Left colon (tissue), 2 donors: ENCODE measurements at places on chromosomes 16 and 17. TPM values are rescaled to one million over a fixed set of nuclear protein-coding genes. Genes with fewer than 3 reads are reported as not detected.

- DNase-seq = no peak
Measured at GRCh38 chr17:58329035-58329809, 627 bp upstream of the TSPOAP1 start.

- peak; percentile 56 for DNase-seq
Measured at GRCh38 chr16:74601126-74601871, 5.6 kb downstream of the GLG1 start.

DNA sequence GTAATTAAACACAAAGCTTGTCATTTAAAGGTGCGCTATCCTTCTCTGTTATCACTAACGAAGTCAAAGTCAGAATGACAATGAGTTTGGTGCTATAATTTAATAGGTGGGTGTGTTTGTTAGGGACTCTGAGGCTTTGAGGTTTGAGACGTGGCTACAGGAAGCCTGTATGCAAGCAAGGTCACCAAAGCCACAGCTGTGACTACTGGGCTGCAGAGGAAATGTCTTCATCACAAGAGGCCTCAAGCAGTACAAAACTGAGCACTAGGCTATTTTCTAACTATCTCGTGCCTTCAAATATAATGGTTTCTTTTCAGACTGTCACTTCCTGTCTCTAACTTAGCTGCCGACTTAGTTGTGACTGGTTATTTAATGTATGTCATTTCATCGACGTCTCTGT lies 141.2 kb downstream of the AATF start:
- no peak for DNase-seq

DNA sequence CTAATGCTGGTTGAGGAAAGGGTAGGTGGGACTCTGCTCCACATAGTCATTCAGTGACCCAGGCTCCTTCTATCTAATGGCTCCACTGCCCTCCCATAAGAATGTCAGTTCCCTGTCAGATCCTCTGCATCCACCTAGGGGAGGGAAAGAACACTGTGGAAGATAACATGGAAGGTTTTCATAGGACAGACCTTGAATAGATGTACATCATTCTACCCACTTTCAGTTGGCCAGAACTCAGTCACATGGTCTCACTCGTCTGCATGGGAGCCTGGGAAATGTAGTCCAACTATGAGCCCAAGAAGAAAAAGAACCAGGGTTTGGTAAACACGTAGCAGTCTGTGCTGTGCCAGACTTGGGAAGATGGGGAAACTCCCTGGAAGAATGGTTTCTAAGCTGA lies 27.1 kb upstream of the SCNN1B start:
- no peak for DNase-seq

DNA sequence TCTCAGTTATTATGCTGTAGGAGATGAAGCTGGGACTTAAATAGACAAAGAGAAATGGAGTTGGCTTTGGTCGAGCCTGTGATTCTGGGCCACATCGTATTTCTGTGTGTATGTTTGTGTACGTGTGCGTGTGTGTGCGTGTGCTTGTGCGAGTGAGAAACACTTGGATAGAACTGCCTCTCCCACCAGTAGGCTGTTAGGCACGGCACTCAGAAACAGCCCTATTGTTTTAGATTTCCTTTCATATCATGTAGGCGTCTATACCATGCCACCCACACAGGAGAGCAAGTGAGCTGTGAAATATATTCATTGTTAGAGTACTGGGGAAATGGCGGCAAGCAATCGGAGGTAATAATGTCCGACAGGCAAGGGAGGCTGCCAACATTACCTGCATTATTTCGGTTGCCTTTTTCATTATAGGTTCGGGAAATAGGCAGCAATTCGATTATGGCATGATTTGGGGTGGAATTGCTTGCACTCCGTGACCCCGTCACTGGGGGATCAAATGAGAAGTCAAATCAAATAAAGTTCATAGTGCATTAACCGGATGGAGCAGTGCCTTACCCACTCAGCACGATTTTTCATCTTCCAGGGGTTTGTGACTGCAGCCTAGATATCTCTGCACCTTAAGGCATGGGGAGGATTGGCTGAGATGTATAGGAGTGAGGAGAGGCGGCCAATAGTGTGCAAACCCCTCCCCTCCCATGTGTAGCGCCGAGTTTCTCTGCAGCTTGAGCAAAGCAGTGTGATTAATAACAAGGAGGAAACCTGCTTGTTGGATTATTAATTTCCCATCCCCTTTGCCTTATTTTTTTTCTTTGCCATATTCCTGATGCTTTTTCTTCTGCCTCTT lies 89.6 kb downstream of the RBFOX1 start:
- DNase-seq = no peak

DNA sequence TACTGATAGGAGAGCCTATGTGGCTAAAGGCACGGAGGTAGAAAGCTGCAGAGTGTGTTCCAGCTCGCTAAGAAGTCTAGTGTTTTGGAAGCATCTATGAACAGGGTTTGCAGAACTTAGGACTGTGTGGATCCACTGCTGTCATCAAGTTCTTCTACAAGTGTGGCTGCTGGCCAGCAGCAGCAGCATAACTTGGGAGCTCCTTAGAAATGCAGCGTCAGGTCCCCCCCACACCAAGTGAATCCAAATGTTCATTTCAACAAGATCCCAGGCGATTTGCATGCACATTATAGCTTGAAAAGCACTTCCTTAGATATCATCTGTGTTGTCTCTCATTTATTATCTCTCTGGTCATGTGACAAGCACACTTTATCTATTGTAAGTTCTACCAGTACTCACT lies 131.9 kb upstream of the SHISA6 start:
- DNase-seq = no peak

DNA sequence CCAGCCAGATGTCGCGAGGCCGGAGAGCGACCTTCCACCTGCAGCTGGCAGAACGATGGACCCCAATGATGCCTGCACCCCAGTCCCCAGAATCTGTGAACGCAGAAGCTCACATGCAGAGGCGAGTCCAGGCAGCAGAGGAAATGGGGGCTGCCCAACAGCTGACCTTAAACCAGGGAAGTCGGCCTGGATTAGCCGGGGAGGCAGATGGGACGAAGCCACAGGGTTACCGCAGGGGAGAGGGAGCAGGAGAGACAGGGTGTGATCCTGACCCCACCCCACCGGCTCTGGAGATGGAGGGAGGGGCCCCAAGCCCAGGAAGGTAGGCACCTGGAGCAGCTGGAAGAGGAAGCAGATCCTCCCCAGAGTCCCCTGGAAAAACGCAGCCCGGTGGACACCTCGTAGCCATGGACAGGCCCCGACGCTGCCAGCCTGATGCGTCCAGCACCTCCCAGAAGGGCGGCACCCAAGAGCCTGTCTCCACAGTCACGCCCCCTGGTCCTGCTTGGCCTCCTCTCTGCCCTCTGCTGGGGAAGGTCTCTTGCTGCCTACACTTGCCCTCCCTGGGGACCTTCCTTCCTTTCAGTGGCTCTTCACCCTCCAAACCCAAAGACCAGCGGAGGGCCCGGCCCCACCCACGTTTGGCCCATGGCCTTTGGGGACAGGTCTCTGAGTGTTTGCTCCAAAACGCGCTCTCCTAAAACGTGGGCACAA lies 37.3 kb downstream of the PIEZO1 start:
- peak; percentile 74 for DNase-seq

Gene HSD17B2
- total RNA-seq = 181 TPM

Gene OR3A2
- total RNA-seq = not detected

Gene CCDC137
- 14.0 TPM for total RNA-seq

Gene ABCC11
- 0.34 TPM for total RNA-seq

Gene TBC1D3K
- total RNA-seq = not detected

Gene KRTAP4-5
- total RNA-seq = not detected

Gene OR2C1
- total RNA-seq = not detected

Gene ARHGDIG
- total RNA-seq = 6.5 TPM

Gene ATP6V0A1
- 92.6 TPM for total RNA-seq

Gene KCNJ12
- total RNA-seq = 0.84 TPM

Gene CD300A
- 7.9 TPM for total RNA-seq

Gene NPIPA8
- total RNA-seq = 0.59 TPM

Gene LPO
- total RNA-seq = not detected

Gene GSG1L
- not detected for total RNA-seq
